Ureter (tissue), 1 donor: ENCODE measurements at places on chromosomes 12 and 14. TPM values are rescaled to one million over a fixed set of nuclear protein-coding genes. Genes with fewer than 3 reads are reported as not detected.
A peak's percentile ranks its signal among the peaks of the same experiment; 100 is the strongest.

- no peak for DNase-seq
Observed at GRCh38 chr14:89702073-89702875, 252.3 kb downstream of the EFCAB11 start.

The RNASE7 gene
- 0.94 TPM for total RNA-seq

GRCh38 chr14:100503251-100503650, 84.0 kb downstream of the BEGAIN start:
- no peak for DNase-seq

- no peak for DNase-seq
Observed at GRCh38 chr12:112537710-112538396, 119.1 kb downstream of the PTPN11 start.

DNA sequence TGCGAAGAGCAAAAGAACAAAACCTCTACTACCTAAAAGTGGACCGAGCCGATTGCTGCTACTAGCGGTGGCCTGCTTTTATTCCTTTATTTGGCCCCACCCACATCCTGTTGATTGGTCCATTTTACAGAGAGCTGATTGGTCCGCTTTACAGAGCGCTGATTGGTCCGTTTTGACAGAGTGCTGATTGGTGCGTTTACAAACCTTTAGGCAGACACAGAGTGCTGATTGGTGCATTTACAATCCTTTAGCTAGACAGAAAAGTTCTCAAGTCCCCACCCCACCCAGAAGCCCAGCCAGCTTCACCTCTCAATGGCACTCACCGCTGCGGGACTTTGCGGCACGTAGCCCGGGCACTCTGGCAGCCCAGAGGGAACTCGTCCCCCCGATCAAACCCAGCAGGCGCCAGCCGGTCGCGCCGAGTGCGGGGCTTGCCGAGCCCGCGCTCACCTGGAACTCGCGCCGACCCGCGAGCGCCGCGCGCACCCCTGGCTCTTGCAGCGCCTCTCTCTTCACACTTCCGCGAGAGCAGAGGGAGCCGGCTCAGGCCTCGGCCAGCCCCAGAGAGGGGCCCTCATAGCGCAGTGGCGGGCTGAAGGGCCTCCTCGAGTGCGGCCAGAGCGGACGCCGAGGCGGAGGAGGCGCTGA, 8.7 kb upstream of the FGD4 start:
- DNase-seq: no peak

The TMCC3 gene
- 10.1 TPM for total RNA-seq

DNA sequence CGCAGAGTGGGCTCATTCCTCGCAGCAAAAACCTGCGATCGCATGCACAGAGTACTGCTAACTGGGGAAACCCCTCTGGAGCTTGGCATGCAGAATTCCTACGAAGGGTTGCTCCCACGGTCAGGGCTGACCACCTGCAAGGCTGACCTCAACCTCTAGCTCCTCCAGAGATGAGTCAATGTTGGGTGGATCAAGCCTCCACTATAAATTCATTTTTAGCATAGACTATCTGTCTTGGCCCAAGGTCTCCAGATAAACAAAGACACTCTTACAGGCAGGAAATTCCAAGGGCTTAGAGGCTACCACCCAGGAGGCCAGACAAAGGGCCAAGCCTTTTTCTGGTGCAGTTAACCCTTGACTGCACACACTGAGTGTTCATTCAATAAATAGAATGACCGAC, 296.5 kb downstream of the TMEM132D start:
- no peak for DNase-seq

- no peak for DNase-seq
Observed at GRCh38 chr14:67371247-67372148, 11.4 kb downstream of the EIF2S1 start.

- no peak for DNase-seq
Observed at GRCh38 chr12:31456562-31456961, 130.6 kb upstream of the SINHCAF start.

- no peak for DNase-seq
Observed at GRCh38 chr12:102865821-102866615, 51.0 kb downstream of the PAH start.

The POTEG gene
- not detected for total RNA-seq

GRCh38 chr14:95507174-95507573, 9.3 kb downstream of the SYNE3 start:
- DNase-seq: peak; percentile 82

DNA sequence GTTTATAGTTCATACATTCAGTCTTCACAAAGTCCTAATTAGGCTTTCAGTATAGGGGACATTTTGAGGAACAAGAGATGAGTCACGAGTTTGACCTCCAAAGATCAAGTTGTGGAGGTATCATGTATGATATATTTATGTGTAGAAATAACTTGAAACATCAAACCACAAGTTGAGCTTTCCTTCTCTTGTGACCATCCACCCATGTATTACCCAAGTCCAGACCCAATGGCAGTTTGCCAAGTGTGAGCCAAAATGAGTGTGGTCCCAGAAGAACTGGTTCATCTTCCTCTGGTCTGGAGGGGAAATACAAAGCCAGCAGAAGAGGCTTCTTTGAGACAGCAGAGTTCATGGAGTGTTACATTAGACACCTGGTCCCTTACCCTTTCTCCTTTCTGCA, 104.9 kb downstream of the ATP23 start:
- no peak for DNase-seq

The ABCD2 gene
- 4.6 TPM for total RNA-seq

The MYH6 gene
- not detected for total RNA-seq

The C12orf54 gene
- total RNA-seq: 1.5 TPM

The PAX9 gene
- total RNA-seq: 2.1 TPM

The ZDHHC22 gene
- total RNA-seq: not detected

GRCh38 chr14:50082308-50082742, 34.0 kb downstream of the VCPKMT start:
- no peak for DNase-seq

DNA sequence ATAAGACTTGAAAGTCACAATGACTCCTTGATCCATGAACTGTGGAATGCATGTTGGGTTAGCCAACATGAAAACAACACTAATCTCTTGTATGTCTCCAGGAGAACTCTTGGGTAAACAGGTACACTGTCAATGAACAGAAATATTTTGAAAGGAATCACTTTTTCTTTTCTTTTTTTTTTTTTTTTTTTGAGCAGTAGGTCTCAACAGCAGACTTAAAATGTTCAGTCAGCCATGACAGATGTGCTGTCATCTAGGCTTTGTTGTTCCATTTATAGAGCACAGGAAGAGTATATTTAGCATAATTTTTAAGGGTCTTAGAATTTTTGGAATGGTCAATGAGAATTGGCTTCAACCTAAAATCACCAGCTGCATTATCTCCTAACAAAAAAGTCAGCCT, 2.3 kb upstream of the PLEKHA5 start:
- DNase-seq: no peak

The ISCU gene
- 131 TPM for total RNA-seq

The BMAL2 gene
- 7.6 TPM for total RNA-seq

The NELL2 gene
- total RNA-seq: 8.1 TPM

The RFX4 gene
- not detected for total RNA-seq
